ENCODE measurements at places on chromosomes 16 and 17.

GRCh38 chr16:81755915-81756614 is 23.0 kb upstream of the PLCG2 start:
- peak; percentile 76 for DNase-seq

- DNase-seq = no peak
Measured at GRCh38 chr17:76956846-76957540, 88.8 kb downstream of the MGAT5B start.

DNA sequence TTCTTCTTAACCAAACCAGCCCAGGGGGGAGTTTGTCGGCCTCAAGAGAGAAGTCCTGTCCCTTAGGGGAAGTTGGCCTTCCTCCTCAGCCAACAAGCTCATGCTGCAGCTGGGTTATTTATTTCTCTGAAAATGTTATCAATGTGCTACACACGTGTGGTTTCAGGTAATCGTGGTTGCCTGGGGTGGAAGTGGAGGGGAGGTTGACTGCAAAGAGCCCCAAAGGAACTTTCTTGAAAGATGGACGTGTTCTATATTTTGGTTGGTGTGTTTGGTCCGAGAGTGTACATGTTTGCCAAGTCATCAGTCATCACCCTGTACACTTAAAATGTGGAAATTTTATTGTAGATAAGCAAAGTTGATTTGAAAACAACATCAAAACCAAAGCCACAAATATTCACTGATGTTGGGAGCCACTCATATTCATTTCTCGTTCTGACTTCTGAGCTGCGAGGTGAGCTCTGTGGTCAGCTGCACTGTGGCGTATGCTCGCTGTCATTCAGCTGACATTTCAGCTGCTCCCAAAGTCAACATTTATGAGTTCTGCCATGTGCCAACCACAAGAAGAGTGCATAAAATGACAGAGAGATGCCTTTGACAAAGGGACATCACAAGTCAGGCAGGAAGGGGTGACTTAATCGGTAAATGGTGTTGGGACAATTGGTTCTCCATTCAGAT is 26.5 kb upstream of the ADGRG1 start:
- peak; percentile 68 for DNase-seq

DNA sequence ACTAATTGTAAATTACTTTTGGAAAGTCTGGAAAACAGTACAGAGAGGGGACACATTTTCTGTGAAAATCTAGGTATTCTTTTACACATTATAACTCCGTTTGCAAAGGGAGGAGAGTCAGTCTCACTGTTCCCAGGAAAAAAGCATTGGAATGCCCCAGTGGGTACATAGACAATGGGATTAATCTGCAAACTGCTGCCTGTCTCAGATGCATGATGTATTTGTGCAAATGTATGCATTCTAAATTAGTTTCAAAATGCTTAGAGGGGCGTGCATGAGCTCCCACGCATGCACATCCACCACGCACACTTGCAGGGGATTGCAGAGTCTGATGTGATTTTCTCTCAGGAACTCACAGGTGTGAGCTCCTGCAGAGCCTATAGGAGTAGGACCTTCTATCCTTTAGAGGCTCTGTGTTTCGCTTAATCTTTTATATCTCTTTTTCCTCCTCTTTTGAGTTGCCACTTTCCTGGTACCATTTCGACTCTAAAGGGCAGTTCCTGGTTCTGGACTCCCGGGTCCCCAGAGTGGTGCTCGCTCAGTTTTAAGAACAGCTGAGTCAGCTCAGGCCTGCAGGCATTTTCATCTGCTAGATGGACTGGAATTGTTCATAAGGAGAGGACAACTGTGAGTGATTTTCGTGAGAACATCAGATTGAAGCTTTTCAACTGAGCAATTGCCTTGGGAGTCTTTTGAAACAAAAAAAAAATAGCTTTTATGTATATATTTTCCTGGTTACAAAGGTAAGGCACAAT is 1.1 kb downstream of the BCO1 start:
- no peak for DNase-seq

DNA sequence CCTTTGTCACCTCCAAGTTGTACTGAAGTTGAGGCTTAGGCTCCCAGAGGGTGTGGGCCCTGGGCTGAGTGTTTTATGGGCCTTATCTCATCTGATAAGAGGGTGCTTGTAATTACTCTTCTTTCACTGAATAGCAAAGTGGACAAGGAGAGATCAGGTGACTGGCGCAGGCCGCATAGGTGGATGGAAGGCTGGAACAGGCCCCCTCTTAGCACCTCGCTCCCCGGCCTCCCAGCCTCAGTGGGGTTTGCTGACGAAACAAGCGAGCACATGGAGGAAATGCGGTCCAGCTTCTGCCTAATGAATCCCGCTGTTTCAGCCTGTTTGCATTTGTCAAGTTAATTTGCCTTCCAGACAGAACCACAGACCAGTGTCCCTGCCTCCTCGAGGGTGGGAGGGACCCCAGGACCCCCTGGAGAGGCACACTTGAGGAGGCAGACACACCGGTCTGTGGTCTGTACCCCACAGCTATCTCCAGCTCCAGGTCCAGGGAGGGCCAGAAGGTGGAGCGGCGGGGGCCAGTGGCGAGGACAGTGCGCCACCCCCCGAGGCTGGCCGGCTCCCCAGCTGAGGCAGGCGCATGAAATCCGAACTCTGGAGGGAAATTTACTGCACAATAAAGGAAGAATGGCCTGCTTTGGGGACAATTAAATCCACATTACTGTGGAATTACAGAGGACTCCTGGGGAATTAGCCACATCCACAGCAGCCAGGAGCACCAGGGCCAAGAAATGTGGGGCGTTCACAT is 123.4 kb downstream of the NTN1 start:
- DNase-seq = peak; percentile 14

DNA sequence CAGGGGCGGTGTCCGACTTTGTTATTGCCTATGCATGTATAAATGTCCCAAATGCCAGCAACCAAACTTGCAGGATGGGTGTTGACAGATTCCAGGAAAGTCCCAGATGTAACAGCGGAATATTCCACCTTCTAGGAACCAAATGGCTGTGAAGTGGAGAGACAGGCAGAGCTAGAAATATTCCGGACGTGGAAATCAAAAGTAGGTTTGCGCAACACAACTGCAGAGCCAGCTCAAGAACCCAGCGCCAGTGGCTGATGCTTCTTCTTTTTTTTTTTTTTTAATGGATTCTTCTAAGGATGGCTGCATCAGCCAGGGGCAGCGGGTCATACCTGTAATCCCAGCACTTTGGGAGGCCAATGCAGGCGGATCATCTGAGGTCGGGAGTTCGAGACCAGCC is 601.7 kb downstream of the MAF start:
- DNase-seq = no peak

DNA sequence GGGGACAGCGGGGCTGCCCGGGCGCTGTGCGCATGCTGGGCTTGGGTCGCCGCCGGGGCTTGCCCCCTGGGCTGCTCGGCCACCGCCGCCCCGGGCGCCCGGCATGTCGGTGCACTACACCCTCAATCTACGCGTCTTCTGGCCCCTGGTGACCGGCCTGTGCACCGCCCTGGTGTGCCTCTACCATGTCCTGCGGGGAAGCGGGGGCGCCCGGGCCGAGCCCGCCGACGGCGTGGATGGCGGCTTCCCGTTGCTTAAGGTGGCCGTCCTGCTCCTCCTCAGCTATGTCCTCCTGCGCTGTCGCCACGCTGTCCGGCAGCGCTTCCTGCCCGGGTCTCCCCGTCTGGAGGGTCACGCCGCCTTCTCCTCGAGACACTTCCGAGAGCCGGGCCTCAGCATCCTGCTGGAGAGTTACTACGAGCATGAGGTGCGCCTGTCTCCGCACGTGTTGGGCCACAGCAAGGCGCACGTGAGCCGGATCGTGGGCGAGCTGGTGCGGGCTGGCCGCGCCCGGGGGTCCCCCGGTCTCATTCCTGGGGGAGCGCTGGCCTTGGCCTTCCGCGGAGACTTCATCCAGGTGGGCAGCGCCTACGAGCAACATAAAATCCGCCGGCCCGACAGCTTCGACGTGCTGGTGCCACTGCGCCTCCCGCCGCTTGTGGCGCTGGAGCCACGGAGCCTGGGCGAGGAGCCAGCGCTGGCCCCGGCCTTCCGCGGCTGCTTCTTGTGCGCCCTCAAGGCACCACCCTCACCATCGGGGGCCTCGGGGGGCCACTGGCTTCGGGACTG is 789 bp downstream of the ITPRIPL2 start:
- peak; percentile 31 for DNase-seq

GRCh38 chr17:45578516-45579455 is 88.3 kb upstream of the PLEKHM1 start:
- DNase-seq = no peak

- no peak for DNase-seq
Measured at GRCh38 chr16:89822188-89823086, 5.8 kb upstream of the SPIRE2 start.

- DNase-seq = peak; percentile 90
Measured at GRCh38 chr17:64507413-64507782, 621 bp downstream of the CEP95 start.

DNA sequence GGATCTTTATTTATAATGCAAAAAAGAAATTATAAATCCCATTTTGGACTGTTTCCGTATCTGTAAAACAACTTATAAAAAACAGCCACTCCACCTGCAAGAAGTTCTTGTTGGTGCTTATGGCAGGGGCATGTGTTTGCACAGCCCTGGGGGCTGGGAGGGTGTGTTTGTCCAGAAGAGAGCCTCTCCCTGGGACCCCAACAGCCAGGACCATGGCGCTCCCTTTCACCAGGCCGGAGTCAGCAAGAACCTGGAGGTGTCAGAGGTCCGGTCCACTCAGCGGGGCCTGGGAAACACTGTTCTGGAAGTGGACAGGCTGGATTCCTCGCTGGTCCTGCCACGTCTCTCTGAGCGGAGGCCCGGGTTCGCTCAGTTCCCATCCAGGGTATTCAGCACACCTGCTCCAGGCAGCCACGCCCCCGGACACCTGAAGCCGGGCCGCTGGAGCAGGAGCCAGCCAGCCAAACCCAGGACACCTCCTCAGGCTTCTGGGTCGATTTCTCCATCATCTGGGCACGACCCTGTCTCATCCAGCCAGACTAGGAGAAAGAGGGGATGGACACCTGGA is 18.9 kb upstream of the GINS2 start:
- DNase-seq = no peak

DNA sequence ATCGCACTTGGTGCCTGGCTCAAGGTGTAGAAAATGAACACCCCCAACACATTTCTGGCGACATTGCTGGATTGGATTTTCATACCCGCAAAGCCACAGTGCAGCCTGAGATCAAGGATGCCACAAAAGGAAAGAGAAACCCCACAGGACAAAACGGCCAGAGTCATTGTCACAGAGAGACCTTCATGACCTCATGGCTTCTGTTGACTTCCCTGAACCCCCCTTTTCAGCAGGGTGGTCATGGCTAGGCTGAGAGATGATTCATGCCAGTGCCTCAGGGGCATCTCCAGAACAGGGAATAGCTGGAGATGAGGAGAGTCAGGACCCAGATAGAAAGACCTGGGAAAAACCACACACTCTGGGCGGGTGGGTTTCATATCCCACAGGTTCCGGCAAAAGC is 122.0 kb downstream of the C16orf95 start:
- DNase-seq = no peak
